Glutamatergic neuron (in vitro differentiated cells): ENCODE measurements at places on chromosomes 13 and 19. TPM values are rescaled to one million over a fixed set of nuclear protein-coding genes. Genes with fewer than 3 reads are reported as not detected.

DNA sequence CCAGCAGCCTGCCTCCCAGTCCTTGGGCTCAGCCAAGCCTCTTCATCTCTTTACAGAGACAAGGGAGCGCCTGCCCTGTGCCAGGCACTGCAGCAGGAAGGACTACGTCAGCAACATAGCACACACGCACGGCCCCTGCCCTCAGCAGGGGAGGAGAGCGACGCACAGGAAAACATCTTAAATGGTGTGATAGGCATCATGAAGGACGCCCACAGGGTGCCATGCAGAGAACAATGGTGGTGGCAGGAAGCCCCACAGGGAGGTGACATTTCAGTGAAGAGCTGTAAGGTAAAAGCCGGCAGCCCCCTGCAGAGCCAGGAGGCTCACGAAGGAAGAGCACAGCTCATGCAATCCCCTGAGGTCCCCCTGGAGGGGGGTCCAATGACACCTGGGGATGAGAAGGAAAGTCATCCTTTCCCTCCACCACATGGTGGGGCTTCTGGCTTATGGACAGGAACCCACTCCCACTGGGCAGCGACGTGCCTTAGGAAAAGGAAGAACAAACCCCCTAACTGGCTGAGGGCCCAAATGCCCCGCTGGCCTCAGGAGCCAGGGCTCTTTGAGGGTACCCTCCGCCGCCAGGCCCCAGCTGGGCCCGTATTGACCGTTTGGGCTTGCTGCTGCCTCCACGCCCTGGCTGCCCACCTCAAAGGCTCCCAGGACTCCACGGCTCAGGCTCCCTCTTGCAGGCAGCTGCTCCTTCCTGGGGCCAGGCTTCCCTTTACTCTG, 37.3 kb upstream of the C13orf42 start:
- H3K36me3 ChIP-seq: no peaks in the 10 kb centered on the region
- peaks cover 2% of the 10 kb centered on the region for H3K27me3 ChIP-seq
- peaks cover 12% of the 10 kb centered on the region for H3K4me1 ChIP-seq
- no peak overlapping the region for H3K4me3 ChIP-seq

Gene LILRA1
- total RNA-seq: not detected

DNA sequence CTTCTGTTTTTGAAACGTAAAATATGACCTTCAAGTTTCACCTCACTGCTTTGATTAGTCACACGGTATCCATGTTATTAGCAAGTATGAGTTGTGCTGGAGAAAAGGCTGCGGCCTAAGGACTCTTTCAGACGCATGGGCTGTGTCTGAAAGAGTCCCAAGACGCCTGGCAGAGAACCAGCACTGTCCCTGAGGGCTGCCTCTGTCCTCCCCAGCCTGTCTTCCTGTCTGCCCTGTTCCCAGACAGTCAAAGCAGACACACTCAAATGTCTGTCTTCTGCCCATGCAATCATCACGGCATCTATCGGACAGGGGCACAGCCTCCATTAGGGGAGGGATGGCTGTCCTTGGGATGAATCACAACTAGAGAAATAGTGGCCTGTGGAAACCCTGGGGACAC, 65.5 kb downstream of the DPY19L3 start:
- peak; percentile 24 for DNase-seq
- H3K4me3 ChIP-seq: peak overlapping the region; percentile 34
- H3K36me3 ChIP-seq: no peaks in the 10 kb centered on the region
- H3K27me3 ChIP-seq: no peaks in the 10 kb centered on the region
- H3K27ac ChIP-seq: peak overlapping the region; percentile 85

DNA sequence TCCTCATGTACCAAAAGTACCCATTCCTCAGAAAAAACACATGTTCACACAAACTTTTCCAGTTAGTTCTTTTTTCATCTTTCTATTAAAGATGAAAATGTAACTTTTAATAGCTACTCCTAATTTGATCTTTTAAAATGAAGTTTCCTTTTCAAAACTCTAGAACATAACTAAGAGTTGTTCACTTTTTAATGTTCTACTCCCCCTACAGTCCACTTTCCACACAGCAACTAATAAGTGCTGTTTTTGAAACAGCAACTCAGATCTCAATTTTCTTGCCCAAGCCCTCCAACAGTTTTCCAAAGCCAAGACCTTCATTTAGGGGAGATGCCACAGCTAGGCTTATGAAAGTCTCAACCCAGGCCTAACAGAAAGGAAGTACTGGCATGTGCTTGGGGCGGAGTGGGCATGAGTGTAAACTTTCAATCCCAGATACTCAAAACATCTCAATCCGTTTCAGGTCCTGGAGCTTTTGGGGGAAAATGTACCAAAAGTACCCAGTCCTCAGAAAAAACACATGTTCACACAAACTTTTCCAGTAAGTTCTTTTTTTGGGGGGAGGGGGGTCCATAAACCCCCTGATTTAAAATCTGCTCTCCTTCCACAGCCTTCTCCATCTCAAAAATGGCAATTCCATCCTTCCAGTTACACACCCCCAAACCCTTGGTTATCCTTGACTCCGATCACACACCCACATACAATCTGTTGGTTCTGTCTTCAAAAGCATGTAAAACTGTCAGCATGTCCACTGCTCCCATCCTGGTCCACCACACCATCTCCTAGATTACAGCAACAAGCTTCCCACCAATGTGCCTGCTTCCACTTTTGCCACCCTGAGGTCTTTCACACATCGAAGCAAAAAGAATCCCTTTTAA, 2.0 kb downstream of the FBL start:
- H3K27me3 ChIP-seq: peaks cover 7% of the 10 kb centered on the region
- peaks cover 45% of the 10 kb centered on the region for H3K4me1 ChIP-seq
- no peak overlapping the region for H3K27ac ChIP-seq
- DNase-seq: no peak
- H3K36me3 ChIP-seq: no peaks in the 10 kb centered on the region

DNA sequence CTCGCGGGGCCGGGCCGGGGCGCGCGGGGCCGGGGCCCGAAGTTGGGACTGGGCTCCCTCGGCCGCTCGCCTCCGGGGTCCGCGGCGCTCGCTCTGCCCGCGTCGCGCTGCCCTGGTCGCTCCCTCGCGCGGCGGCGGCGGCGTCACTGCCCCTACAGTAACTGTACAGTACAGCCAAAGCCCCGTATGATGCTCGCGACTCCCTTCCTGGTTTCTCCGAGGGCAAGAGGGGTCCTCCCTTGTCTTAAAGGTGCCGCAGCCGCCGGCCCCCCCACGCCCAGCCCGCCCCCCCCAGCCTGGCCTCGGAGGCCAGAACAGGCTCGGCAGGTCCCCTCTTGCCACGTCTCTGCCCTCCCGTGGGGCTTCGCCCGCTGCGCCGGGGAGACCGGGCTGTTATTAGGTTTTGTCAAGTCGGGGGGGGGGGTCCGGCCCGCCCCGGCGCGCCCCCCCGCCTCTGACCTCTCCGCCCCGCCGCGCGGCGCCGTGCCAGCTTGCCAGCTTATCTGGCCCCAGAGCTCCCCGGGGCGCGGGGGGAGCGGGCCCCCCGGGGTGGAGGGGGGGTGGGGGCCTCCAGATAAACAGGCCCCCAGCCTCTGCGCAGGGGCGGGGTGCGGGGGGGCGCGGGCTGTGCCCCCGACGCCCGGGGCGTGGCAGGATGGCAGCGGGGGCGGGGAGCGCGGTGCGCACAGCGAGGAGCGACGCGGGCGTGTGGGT, at the start of gene ZBTB7A:
ZBTB7A (minus strand) TSS at position 218 of the 714 bp plus-strand sequence. CDS start 11,667 bp downstream, outside the sequence.
- H3K27me3 ChIP-seq: peaks cover 6% of the 10 kb centered on the region
- DNase-seq: peak; percentile 84
- H3K36me3 ChIP-seq: no peaks in the 10 kb centered on the region

Gene ZNF85
- 32.2 TPM for total RNA-seq

DNA sequence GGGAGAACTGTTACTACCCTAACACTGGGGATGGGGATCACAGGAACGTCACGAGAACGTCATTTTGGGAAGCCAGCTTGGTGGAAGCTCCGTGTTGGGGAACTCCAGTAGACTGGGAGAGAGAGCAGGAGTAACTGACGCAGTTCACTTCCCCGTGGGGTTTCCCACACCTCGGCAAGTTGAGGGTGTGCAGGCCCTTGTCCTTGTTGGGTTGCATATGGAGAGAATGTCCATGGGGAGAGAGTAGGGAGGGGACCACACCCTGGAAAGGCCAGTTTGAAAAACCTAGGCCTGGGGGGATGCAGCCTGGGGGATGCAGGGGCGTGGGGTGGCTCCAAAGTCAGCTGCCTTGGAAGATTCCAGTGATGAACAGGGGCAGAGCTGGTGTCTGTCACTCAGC, 50.7 kb upstream of the MCF2L start:
- H3K27ac ChIP-seq: no peak overlapping the region
- peaks cover 3% of the 10 kb centered on the region for H3K4me1 ChIP-seq
- peaks cover 8% of the 10 kb centered on the region for H3K36me3 ChIP-seq
- H3K4me3 ChIP-seq: no peak overlapping the region
- no peak for DNase-seq

GRCh38 chr13:34640993-34641330, 301.1 kb upstream of the NBEA start:
- H3K27ac ChIP-seq: no peak overlapping the region
- no peaks in the 10 kb centered on the region for H3K4me1 ChIP-seq
- no peak overlapping the region for H3K4me3 ChIP-seq
- no peak for DNase-seq
- no peaks in the 10 kb centered on the region for H3K36me3 ChIP-seq
- H3K27me3 ChIP-seq: peaks cover 2% of the 10 kb centered on the region

GRCh38 chr19:45782820-45783785, 813 bp upstream of the DMPK start:
- no peak for DNase-seq
- H3K27me3 ChIP-seq: peaks cover 10% of the 10 kb centered on the region
- no peak overlapping the region for H3K27ac ChIP-seq
- H3K36me3 ChIP-seq: no peaks in the 10 kb centered on the region
- peak overlapping the region; percentile 34 for H3K4me3 ChIP-seq
- peaks cover 12% of the 10 kb centered on the region for H3K4me1 ChIP-seq

DNA sequence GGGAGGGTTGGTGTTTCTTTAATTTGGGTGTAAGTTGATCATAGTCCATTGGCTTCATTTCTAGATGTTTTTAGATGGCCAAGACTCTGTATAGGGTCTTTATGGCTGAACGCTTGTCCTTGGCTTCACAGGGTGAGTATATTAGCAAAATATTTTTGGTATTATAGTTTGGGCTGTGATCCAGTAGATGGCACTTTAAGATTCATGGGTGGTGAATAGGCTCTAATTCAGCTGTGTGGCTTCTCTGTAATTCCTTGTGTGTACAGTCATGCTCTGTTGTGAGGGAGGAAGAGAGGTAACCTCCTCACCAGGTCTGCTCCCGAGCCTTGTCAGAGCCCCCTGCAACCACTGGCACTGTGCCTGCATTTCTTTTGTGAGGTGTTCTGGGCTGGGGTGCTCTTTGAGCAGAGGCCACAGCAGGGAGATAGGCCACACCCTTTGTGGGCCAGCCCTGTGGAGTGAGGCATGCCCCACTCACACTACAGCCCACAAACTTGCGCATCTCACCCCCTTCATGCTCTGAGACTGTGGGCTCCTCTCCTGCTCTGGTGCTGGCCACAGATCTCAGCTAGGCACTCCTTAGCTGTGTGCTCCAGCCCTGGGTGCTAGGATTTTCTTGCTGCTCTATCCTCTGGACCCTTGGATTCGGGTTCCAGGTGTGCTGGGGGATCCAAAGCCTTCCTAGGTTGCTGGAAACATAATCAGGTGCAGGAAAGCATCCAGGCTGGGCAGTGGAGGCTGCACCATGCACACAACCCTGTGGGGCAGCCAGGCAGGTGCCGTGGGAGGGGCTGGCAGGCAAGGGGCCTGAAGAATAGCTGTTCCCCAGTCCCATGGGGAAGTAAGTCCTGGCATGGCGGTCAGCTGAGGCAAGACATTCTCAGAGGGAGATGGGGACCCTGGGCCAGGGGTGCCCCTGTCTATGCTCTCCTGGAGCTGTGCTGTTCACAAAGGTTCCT, 193.9 kb downstream of the GPC5 start:
- no peaks in the 10 kb centered on the region for H3K4me1 ChIP-seq
- no peak overlapping the region for H3K27ac ChIP-seq
- H3K4me3 ChIP-seq: no peak overlapping the region
- DNase-seq: no peak

DNA sequence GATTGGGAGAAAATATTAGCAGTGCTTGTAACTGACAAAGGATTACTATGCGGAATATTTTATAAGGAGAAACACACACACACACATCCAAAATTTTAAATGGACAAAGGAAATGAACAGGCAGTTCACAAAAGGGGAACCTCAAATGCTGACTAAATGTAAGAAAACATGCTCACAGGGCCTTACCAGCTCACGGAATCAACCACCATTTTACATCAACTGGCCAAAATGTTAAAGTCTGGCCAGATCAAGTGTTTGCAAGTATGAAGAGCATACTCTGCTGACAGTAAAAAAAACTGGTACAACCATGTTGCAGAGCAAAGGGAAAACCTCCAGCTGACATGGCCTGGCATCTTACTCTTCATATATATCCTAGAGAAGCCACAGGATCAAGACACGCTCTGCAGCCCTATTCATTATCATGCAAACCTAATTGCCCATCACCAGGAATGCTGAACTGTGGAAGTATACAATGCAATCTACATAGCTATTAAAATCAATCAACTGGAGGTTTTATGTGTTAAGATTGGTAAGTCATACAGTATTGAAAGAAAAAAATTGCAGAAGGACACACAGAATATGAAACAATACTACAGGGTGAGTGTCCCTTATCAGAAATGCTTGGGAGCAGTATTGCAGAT, 124.4 kb downstream of the RNF17 start:
- DNase-seq: no peak
- H3K36me3 ChIP-seq: no peaks in the 10 kb centered on the region
- peaks cover 2% of the 10 kb centered on the region for H3K27me3 ChIP-seq

GRCh38 chr19:48102870-48103751, 7.5 kb downstream of the PLA2G4C start:
- H3K36me3 ChIP-seq: no peaks in the 10 kb centered on the region
- H3K4me1 ChIP-seq: no peaks in the 10 kb centered on the region
- peaks cover 3% of the 10 kb centered on the region for H3K27me3 ChIP-seq
- no peak overlapping the region for H3K27ac ChIP-seq

DNA sequence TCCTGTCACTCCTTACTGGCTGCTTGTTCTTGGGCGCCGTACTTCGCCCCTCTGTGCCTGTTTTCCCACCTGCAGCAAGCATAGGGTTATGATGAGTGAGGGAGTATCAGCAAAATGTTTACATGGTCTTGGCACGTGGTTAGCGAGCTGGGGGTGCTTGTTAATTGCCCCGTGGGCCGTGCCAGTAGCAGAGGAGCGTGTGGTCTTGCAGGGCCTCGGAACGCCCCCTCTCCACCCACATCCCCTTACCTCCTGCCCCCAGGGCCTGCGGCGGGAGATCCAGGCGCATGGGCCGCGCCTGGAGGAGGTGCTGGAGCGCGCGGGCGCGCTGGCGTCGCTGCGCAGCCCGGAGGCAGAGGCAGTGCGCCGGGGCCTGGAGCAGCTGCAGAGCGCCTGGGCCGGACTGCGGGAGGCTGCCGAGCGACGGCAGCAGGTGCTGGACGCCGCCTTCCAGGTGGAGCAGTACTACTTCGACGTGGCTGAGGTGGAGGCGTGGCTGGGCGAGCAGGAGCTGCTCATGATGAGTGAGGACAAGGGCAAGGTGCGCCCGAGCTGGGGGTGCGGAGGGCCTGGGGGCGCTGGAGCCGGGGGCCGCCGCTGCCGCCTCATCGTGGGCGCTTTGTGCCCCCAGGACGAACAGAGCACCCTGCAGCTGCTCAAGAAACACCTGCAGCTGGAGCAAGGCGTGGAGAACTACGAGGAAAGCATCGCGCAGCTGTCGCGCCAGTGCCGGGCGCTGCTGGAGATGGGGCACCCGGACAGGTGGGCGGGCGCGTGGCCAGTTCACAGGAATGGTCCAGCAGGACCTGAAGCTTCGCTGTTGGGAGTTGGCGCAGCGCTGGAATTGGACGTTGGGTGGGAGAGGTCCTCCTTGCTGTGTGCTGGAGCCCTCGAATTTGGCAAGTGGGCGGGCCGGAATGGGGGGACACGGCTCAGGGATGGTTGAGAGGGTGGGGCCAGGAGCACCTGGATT, 22.5 kb upstream of the SHKBP1 start:
- peak overlapping the region; percentile 56 for H3K4me3 ChIP-seq
- peaks cover 19% of the 10 kb centered on the region for H3K4me1 ChIP-seq
- H3K27ac ChIP-seq: no peak overlapping the region
- peak; percentile 55 for DNase-seq
- H3K36me3 ChIP-seq: peaks cover 14% of the 10 kb centered on the region
- peaks cover 18% of the 10 kb centered on the region for H3K27me3 ChIP-seq

Gene PSG1
- not detected for total RNA-seq
